ENCODE measurements at places on chromosomes 2 and 18.

DNA sequence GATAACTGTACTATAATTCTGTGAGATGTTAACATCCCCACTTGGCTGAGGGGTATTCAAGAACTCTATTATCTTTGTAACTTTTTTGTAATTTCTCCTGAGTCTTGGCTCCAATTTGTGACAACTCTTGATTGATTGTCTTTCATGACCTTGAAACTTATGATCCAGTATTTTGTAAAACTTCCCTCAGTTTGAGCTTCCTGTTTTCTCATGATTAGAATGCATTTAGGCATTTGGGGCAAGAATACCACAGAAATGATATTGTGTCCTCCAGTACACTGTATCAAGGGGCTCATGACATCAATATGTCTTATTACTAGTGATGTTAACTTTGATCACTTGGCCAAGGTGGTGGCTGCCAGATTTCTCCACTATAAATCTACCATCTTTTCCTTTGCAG is 37.4 kb downstream of the PNO1 start:
- DNase-seq: no peak
- peak overlapping the region; percentile 30 for H3K27ac ChIP-seq
- no peak overlapping the region for H3K4me3 ChIP-seq
- peaks cover 7% of the 10 kb centered on the region for H3K4me1 ChIP-seq
- H3K27me3 ChIP-seq: no peaks in the 10 kb centered on the region

DNA sequence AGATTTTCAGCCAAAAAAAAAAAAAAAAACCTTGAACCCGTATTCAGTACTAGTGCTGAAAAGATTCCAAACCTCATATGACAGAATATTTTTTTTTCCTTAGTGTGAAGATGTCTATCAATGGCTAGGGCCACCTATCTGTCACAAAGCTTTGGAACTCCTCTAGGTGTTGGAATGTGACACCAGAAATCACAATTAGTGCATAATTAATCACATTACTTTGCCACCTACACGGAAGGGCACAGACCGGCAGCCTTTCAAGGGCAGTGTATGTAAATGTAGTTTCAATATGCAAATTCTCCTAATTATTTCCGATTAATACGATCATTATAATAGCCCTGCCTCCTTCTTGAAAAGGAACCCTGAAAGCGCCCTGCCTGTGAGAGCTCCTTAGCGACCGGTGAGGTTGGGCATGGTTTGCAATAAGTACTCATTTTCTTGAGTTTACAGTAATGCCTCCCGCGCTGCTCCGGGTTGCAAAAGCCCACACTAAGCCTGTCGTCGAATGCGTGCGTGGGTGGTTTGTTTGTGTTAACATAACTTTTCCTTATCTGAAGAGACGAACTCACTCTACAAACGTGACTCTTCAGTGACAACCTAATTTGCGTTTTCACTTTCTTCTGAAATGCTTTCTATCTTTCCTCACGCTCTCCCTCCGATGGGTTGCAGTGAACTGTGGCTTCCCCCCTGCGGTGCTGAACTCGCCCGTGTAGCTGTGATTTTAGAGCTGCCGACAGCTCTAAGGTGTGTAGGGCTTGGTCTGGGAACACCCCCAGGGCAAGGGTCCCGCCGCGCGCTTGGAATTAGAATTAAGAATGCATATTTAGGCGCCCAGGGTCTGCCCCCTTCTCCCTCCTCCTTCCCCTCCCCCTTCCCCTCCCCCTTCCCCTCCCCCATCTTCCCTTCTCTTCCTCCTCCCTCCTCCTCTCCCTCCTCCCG is 765 bp upstream of the ID2 start:
- H3K4me3 ChIP-seq: peak overlapping the region; percentile 80
- H3K36me3 ChIP-seq: no peaks in the 10 kb centered on the region
- DNase-seq: peak; percentile 52
- H3K27ac ChIP-seq: peak overlapping the region; percentile 94

GRCh38 chr2:98730053-98730706 is 752 bp downstream of the MGAT4A start:
- no peaks in the 10 kb centered on the region for H3K27me3 ChIP-seq
- H3K36me3 ChIP-seq: no peaks in the 10 kb centered on the region
- DNase-seq: peak; percentile 35
- H3K27ac ChIP-seq: peak overlapping the region; percentile 86
- H3K4me3 ChIP-seq: peak overlapping the region; percentile 93

GRCh38 chr2:231716666-231717280 is 8.4 kb downstream of the PTMA start:
- no peaks in the 10 kb centered on the region for H3K4me1 ChIP-seq
- H3K27ac ChIP-seq: no peak overlapping the region
- no peak for DNase-seq
- no peaks in the 10 kb centered on the region for H3K36me3 ChIP-seq
- H3K27me3 ChIP-seq: no peaks in the 10 kb centered on the region
- H3K4me3 ChIP-seq: no peak overlapping the region

DNA sequence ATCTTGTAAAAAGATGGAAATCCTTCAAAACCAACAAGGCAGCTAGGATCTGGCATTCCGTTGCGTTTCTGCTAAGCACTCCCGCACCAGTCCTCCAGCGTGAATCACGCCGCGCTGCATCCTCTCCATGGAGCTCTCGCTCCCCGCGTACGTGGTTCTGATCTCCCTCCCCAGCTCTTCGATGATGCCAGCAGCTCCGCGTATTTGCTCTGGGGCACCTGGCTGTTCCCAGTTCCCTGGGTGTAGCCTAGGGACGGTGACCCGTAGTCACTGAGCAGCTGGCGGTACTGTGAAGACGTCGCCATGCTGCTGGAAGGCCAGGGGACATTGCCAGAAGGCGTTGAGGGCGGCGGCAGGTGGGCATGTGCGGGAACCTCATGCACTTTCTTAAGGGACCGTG is 407.5 kb downstream of the RNF144A start:
- H3K27ac ChIP-seq: no peak overlapping the region
- no peaks in the 10 kb centered on the region for H3K4me1 ChIP-seq
- no peaks in the 10 kb centered on the region for H3K27me3 ChIP-seq
- H3K36me3 ChIP-seq: no peaks in the 10 kb centered on the region
- DNase-seq: no peak

GRCh38 chr2:30923623-30924022 is 116.4 kb upstream of the CAPN13 start:
- H3K27me3 ChIP-seq: no peaks in the 10 kb centered on the region
- no peak overlapping the region for H3K4me3 ChIP-seq
- H3K36me3 ChIP-seq: no peaks in the 10 kb centered on the region
- DNase-seq: no peak

DNA sequence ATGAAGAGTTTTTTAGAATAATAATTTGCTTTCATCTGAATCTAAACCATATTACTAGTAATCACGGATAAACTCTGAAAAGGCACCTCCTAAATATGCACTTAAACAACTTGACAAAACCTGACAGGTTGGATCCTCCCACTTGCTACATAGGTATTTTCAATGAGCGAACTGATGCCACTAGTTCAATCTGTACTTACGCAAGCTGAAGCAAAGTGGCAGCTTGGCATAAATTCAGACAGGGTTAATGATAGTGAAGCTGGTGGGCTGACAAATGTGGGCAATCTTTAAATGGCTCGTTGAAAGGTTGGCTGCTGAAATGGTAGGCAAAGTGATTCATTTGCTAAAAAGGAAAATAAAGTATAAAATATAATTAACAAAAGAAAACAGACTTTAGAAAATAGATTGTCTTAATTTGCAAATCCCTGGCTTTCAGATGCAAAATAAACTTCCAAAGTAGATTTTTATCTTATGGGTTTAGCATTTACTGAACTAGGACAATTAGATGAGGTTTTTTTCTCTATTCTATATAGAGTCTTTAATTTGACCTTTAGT is 1713.5 kb upstream of the SLC39A10 start:
- H3K4me3 ChIP-seq: no peak overlapping the region
- no peak for DNase-seq
- H3K27me3 ChIP-seq: no peaks in the 10 kb centered on the region
- H3K36me3 ChIP-seq: no peaks in the 10 kb centered on the region
- no peak overlapping the region for H3K27ac ChIP-seq

DNA sequence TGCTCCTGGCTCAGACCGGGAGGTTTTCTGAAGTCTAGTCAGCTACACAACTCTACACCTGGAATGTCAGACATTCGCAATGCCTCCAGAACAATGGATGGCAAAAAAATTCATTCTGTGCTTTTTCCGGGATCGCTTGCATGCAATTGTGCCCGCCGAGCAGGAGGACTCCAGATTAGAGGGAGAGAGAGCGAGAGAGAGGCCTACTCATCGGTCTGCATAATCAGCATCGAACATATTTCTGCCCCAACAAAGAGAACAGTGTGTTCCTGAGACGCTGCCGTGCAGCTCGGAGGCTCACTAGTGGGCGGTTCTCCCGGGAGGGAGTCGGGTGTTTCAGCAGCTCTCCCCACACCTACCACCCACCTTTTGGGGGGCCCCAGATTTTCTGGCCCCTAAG is 117.1 kb downstream of the KLHL29 start:
- no peak overlapping the region for H3K4me3 ChIP-seq
- DNase-seq: no peak
- H3K27ac ChIP-seq: peak overlapping the region; percentile 28
- H3K36me3 ChIP-seq: no peaks in the 10 kb centered on the region
- H3K27me3 ChIP-seq: no peaks in the 10 kb centered on the region
- no peaks in the 10 kb centered on the region for H3K4me1 ChIP-seq

GRCh38 chr2:15159751-15160177 is 401.4 kb downstream of the NBAS start:
- H3K27ac ChIP-seq: no peak overlapping the region
- no peak for DNase-seq
- H3K4me3 ChIP-seq: no peak overlapping the region
- H3K4me1 ChIP-seq: no peaks in the 10 kb centered on the region

DNA sequence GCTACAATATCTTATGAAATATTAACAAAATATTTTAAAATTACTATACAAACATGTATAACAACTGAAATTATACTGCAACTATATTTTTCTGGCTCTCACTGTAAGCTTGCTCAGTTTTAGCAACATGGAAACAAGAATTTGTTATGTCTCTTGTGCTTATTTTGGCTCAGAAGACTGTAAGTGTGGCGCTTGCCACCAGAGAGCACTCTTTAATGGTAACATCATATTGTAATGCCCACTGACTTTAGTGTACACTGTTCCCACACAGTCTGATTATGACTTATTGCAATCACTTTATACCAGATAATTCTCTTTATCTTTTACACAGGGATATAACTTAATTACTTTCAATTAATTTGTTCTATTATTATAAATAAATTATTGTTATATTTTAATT is 1500.6 kb upstream of the TMEFF2 start:
- no peaks in the 10 kb centered on the region for H3K27me3 ChIP-seq
- H3K27ac ChIP-seq: no peak overlapping the region
- H3K4me1 ChIP-seq: no peaks in the 10 kb centered on the region
- no peaks in the 10 kb centered on the region for H3K36me3 ChIP-seq
- no peak for DNase-seq

DNA sequence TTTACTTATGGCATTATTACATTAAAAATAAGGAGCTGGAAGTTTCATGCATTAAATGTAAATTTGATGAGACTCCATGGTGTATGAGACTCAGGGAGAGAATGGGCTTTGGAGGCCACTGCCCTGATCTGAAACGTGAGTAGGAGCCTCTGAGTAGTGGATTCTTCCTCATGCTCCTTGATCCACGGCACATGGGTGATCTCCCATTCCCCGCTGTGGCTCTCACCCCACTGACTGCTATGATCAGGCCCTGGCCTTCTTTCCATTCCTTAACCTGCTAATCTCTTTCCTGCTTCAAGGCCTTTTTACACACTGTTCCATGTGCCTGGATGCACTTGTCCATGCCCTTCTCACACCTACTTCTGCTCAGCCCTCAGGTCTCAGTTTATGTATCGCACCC is 68.4 kb downstream of the SMAD7 start:
- H3K27ac ChIP-seq: no peak overlapping the region
- H3K4me1 ChIP-seq: no peaks in the 10 kb centered on the region

DNA sequence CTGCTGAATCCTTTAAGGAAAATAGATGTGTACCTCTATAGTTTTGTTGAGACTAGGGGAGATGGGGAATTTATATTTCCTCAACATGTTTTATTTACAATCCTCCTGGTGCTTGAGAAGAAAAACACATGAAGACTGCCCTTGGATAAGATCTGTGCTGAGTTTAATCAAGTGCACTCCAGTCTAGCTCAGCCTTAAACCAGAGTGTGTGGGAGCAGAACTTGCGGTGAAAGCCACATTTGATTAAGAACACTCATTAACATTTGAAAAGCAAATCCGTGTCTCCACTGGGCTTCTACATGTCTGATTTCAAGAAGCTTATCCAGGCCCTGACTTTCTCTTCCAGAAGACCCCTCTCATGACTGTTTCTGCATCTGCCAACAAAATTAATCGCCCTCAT is 84.8 kb upstream of the ITGA6 start:
- no peak overlapping the region for H3K4me3 ChIP-seq
- H3K27ac ChIP-seq: peak overlapping the region; percentile 66
- H3K27me3 ChIP-seq: no peaks in the 10 kb centered on the region
- no peaks in the 10 kb centered on the region for H3K36me3 ChIP-seq
- no peak for DNase-seq

DNA sequence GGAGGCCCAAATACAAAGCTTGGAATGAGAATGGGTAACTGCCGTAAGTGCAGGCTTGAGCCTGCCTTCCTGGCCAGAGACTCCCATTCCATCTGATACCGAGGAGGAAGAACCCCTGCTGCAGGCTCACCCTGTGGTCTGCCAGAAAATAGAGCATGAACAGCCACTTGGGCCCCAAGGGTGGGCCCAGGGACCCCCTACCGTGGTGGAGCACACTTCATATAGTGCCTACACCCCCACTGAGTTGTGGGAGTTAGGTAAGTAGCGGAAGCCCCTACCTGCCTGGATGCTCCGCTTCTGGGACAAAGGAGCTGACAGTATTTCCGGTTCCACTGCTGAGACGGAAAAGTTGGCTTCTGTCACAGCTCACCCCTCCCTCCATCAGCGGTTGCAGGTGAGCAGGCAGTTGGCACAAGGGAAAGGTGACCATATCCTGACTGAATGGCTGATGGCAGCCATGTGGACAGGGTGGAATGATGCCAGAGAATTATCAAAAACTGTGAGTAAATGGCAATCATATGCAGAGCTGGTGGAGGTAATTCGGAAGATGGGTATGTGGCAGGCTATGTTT is 11.5 kb upstream of the C2orf42 start:
- DNase-seq: no peak
- H3K36me3 ChIP-seq: no peaks in the 10 kb centered on the region
- no peak overlapping the region for H3K4me3 ChIP-seq
- no peaks in the 10 kb centered on the region for H3K27me3 ChIP-seq

DNA sequence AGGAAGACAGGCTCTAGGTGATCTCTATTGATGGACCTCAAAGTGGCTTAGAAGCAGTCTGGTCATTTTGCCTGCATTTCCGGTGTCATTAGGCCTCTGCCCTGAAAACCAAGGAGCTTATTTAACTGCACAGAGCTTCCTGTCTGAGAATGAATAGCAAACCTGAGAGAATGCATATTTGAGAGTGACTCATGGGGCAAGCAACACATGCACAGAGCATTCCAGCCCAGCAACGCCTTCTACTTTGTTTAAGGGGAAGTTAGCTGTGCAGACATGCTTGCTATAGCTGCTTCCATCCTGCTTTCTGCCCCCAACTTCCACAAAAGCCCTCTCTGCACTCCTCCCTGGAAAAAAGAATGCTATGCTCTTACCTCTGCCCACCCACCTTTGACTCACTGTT is 232.8 kb downstream of the GRB14 start:
- no peaks in the 10 kb centered on the region for H3K36me3 ChIP-seq
- H3K27me3 ChIP-seq: no peaks in the 10 kb centered on the region
- DNase-seq: no peak

- no peaks in the 10 kb centered on the region for H3K36me3 ChIP-seq
- H3K4me3 ChIP-seq: no peak overlapping the region
- H3K27ac ChIP-seq: no peak overlapping the region
- H3K4me1 ChIP-seq: no peaks in the 10 kb centered on the region
- no peak for DNase-seq
- no peaks in the 10 kb centered on the region for H3K27me3 ChIP-seq
Measured at GRCh38 chr2:74884866-74885265, 50.9 kb downstream of the HK2 start.

Data from uterus (tissue), 4 donors.